ENCODE measurements at places on chromosomes 2 and 18.

DNA sequence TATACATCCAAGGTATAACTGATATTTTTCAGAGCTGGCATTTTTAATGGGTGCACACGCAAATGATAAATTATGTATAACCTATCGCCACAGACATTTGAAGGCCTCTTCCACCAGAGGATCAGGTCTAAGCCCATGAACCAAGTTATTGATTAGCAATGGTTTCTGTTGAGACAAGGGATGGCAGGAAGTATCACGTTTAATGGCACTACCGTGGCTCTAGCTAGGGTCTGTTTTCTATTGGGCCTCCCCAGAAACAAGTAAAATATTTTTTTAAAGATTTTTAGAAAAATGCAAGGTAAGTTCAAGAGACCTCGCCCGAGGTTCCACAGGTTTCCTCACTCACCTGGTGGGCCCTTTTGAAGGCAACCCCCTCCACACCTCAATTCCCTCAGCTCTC is 667 bp downstream of the GFPT1 start:
- peak; percentile 69 for DNase-seq

- DNase-seq = no peak
These were observed 66.4 kb downstream of the ZNF516 start for GRCh38 chr18:76428396-76429261.

DNA sequence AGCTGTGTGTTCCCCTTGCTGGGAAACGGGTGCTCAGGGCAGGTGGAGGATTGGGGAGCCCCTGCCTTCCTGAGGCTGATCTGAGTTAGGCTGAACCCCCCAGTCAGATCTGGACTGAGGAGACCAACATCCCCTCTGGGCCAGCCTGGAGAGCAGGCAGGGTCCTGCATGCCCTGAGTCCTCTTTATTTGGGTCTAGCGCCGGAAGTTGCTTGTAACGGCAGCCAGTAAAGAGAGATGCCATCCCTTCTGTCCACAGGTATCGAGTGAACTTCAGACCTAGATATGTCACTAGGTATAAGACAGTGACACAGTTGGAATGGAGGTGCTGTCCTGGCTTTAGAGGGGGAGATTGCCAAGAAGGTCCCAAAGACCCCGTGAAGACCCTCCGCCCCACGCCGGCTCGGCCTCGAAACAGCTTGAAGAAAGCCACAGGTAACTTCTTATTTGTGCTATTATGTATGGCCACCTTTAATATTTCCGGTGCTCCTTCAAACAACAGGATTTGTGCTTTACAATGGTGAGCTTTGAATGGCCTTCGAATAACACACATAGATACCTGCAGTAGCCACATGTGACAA is 38.0 kb downstream of the EMILIN2 start:
- DNase-seq = no peak

DNA sequence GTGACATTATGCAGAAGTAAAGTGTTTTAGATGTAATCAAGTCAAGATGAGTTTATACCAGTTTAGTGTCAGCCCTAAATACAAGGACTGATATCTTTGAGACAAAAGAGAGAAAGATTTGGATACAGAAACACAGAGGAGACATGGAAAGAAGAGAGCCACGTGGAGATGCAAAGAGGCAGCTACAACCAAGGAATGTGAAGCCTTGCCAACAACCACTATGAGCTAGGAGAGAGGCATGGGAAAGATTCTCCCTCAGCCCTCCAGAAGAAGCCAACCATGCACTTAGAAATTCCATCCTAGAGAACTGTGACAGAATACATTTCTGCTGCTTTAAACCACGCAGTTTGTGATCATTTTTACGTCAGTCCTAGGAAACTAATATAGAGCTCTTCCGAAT is 217.2 kb downstream of the DOK6 start:
- DNase-seq = no peak

DNA sequence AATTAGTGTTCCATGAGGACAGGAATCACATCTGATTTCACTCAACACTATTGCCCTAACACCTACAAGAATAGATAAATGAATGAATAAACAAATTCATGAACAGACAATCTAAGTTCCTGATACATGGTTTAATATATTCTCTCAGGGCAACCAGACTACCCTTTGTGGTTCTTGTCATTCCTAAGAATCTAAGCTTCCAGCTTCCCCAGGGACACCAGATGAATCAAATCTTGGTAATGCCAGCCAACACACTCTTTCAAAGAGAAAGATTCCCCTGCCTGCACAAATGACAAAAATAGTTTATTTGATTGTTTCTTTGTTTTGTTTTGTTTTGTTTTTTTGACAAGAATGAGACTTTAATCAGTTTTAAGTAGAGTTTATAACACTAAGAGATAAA is 237.5 kb upstream of the CHAC2 start:
- no peak for DNase-seq

GRCh38 chr18:79540161-79540903 is 139.3 kb upstream of the CTDP1 start:
- no peak for DNase-seq

DNA sequence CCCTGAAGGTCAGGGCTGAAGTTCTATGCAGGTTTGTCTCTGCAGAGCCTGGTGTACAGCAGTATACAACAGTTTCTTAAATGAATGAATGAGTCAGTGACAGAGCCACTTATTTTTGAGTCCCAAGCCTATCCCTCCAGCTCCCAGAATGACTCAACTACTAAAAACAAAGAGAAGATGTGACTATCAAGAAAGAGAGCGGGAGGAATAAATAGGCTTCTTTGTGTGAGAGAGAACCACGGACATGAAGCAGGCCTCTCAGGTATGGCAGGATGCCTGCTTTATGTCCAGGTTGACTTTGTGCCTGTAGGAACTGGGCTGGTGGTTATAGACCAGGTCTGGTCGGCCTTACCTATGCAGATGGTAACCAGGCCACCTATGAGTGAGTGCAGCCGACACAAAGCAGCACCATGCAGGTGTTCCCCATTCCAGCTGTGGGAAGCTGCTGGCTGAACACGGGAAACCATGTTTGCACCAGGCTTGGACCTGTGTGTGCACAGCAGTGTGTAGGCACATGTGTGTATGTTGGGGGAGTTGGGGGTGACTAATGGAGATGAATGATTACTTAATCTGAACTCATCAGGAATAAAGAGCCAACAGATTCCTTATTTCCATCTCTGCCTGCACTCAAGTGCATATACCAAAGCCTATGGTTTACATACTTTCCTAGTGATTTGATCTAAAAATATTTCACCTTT is 171.0 kb downstream of the OSR1 start:
- no peak for DNase-seq

DNA sequence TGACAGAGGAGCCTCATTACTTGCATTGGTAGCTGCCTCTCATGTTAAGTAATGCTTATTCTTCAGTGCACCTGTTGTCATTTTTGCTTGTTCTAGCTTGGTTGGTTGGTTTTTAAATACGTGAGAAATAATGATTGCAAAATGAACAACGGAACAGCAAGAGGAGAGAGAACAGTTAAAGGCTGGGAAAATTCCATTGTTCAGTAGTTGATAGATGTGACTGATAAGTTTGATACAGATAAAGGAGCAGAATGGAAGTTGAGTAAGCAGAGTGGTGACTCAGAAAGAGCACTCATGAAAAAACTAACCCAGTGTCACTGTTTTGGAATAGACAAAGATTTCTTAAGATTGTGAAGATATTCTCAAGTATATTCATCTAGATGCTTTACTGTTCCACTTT is 50.5 kb downstream of the MTA3 start:
- DNase-seq = no peak

GRCh38 chr2:174004905-174005605 is 39.9 kb upstream of the SP3 start:
- no peak for DNase-seq

GRCh38 chr2:238100821-238101771 is 956 bp downstream of the ESPNL start:
- no peak for DNase-seq

DNA sequence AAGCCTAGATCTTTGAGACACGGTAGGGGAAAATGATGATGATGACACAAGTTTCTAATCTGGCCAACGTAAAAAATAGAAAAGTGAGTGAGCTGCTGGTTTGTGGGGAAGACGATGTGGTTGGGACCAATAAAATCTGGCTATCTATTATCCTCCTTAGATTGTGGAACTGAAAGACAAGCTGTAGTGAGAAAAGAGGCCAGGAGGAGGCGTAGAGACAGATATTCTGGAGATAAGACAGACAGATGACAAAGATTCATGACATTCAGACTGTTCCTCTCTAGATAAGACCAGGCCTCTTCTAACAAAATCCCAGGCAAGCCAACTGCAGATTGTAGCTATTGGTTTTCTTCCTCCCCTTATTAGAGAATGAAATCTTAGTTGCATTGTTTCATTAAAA is 376.3 kb upstream of the UBE2E3 start:
- no peak for DNase-seq

DNA sequence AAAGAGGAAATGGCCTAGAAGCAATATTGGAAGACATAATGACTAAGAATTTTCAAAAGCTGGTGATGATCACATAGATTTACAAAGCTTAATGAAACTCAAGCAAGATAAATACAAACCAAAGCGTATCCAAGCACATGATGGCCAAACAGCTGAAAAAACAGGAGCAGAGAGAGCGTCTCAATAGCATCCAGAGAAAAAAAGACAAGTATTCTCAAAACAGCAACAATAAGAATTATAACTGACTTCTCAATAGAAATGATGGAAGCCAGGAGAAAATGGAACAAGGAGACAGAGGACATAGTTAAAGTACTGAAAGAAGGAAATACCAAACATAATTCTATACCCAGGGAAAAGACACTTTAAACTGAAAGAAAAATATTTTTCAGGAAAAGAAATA is 437.2 kb upstream of the TNP1 start:
- no peak for DNase-seq

DNA sequence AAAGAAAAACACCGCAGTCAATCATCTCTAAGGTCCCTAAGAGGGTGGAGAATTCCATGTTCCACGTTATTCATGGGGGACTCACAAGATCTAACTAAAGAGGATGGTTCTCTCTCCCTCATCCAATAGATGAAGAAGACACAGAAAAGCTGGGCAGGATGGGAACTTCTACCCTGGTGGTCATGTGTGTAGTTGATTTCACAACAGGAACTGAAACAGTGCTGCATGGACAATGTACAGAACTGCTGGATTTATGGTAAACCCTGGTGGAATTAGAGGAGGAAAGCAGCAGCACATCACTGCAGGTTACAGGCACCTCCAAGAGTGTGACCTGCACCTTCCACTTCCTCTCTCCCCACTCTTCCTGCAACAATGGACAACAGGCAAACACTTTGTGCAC is 31.4 kb downstream of the FECH start:
- no peak for DNase-seq

- DNase-seq = no peak
These were observed 468.0 kb upstream of the SPHKAP start for GRCh38 chr2:228649447-228649846.

DNA sequence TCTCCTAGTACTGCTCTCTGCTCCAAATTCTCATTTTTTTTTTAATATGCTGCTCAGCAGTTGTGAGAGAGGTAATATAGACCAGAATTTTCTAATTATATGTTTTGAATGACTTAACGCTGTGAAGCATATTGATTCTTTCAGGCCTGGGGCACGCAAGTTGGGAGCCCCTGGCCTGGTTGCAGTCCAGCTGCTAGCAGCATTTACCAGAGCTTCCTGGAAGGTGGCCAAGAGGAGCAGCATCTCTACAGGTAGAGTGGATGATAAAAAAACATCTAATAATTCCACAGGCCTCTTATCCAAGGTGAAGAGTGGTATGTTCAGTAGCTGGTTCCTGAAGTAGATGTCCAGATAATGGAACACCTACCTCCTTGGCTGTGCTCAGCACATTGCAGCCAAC is 7.3 kb upstream of the UGP2 start:
- peak; percentile 91 for DNase-seq

Data from NCI-H1417 (cell line).